Left lung (tissue), 14 donors: ENCODE measurements at places on chromosomes 3 and 15. TPM values are rescaled to one million over a fixed set of nuclear protein-coding genes. Genes with fewer than 3 reads are reported as not detected.

The ZBED2 gene
- total RNA-seq: 11.3 TPM

DNA sequence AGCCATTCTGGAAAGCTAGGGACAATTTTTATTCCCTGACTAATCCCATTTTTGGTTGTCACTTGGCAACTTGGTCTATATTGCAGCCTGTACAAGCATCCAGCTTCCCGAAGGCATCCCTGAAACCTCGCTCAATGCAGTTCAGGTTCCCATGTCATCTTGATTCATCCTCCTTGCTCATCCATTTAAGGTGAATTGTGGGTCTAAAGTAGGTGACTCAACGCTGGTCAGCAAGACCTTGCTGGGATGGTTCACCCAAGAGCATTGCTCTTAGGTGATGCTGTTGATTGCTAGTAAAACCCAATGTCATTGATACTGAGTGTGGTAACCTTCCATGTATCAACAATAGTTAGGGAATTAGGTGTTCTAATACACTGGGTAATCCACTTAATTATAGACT lies 13.1 kb upstream of the RAB8B start:
- DNase-seq: no peak
- H3K4me1 ChIP-seq: no peaks in the 10 kb centered on the region
- no peak overlapping the region for H3K27ac ChIP-seq
- no peaks in the 10 kb centered on the region for H3K27me3 ChIP-seq
- H3K4me3 ChIP-seq: no peak overlapping the region

DNA sequence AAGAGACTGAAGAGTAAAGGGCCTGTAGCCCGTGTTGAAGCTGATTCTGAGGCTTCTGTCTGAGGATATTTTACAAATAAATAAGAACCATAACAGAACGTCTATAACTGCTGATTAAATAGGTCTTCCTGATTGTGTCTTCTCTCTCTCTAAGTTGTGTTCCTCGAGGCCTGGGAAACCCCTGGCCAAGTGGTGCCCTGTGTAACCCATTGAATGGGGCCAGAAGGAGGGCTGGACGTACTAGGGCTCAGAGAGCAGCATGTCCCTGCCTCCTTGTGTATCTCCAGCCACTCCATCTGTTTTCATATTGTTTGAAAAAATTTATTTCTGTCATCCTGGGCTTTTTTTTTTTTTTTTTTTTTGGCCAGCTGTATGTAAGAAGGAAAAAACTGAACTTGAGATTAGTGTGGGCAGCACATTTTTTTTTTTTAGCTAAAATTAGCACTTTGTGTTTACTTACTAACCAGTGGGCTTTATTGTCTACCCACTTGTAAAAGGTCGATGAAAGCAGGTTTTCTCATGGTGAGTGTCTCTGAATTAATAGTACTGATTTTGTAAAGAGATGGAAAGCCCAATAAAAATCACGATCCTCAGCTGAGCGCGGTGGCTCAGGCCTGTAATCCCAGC lies 10.7 kb downstream of the DHX30 start:
- no peaks in the 10 kb centered on the region for H3K27me3 ChIP-seq
- no peak for DNase-seq
- no peak overlapping the region for H3K27ac ChIP-seq
- H3K36me3 ChIP-seq: peaks cover 70% of the 10 kb centered on the region
- no peaks in the 10 kb centered on the region for H3K4me1 ChIP-seq

DNA sequence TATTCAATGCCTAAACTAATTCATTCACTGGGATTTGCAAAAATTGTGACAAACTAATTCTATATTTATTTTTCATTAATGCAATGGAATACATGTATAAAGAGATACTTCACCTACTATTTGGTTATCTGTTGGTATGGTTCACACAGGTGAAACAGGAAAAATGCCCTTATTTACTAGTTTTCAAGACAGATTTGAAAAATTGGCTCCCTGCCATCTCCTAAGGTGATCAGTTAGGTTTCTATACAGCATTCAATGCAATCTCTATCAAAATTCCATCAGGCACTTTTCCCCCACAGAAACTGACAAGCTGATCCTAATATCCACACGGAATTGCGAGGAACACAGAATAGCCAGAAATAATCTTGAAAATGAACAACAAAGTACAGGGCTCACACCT lies 101.1 kb downstream of the DLG1 start:
- no peaks in the 10 kb centered on the region for H3K4me1 ChIP-seq
- no peaks in the 10 kb centered on the region for H3K36me3 ChIP-seq
- H3K27me3 ChIP-seq: no peaks in the 10 kb centered on the region
- no peak for DNase-seq
- no peak overlapping the region for H3K27ac ChIP-seq
- no peak overlapping the region for H3K4me3 ChIP-seq

GRCh38 chr3:17322106-17322793 lies 420.2 kb downstream of the TBC1D5 start:
- DNase-seq: no peak
- no peak overlapping the region for H3K27ac ChIP-seq
- no peaks in the 10 kb centered on the region for H3K27me3 ChIP-seq
- H3K4me1 ChIP-seq: no peaks in the 10 kb centered on the region
- no peak overlapping the region for H3K4me3 ChIP-seq
- H3K36me3 ChIP-seq: no peaks in the 10 kb centered on the region

- H3K36me3 ChIP-seq: no peaks in the 10 kb centered on the region
- DNase-seq: no peak
- H3K27ac ChIP-seq: no peak overlapping the region
- no peaks in the 10 kb centered on the region for H3K4me1 ChIP-seq
Observed at GRCh38 chr15:50854601-50855490, 53.6 kb upstream of the AP4E1 start.

DNA sequence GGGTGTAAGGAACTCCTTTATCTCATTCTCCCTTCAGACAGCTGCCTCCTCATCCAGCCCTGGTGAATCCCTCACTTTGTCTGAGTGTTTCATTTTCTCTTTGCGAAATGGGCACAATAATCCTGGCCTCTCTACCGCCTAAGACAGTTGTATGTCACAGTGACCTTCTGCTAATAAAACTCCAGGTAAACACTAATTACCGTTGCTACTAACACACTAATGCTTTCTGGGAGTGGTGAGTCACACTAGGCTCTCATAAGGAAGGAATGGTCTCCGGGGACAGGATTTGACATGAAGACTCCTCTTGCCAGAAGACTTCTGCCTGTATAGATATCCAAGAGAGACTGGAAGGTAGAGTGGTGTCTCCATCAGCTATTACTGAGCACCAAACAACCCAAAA lies 71.7 kb upstream of the SNRK start:
- no peaks in the 10 kb centered on the region for H3K4me1 ChIP-seq
- no peaks in the 10 kb centered on the region for H3K36me3 ChIP-seq
- H3K27ac ChIP-seq: no peak overlapping the region
- DNase-seq: no peak
- H3K27me3 ChIP-seq: no peaks in the 10 kb centered on the region
- no peak overlapping the region for H3K4me3 ChIP-seq

DNA sequence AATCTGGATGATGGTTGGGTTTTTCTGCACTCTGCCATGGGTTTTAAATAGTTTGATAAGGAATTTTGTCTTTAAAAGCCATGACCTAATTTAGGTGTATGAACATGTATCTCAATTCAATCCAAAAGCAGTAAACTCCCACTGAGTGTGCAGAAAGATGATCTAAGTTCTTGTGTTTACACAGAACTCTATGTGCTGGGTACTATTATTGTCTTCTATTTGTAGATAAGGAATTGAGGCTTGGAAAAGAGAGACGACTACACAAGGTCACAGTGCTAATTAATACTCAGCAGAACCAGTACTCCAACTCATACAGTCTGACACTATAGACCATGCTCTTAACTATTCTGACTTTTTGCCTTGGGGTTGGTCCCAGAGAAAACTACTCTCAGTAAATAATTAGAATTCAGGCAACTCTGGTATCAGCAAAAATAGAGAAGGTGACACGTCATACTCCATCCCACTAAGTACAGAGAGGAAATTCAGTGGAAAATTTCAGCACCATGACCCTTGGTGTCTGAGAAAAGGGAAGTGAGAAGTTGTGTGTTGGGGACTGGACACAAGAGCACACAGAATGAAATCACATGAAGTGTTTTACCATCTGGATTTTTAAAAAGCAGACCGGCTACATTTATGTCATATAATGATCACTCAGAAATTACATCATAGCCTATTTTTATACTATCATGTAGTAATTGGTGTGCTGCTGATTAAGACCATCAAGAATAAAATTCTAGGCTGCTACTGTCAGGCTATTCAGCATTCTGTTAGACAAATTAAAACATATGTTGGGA lies 18.3 kb upstream of the MYH15 start:
- no peaks in the 10 kb centered on the region for H3K36me3 ChIP-seq
- DNase-seq: peak; percentile 25
- no peak overlapping the region for H3K4me3 ChIP-seq
- H3K27me3 ChIP-seq: no peaks in the 10 kb centered on the region
- H3K27ac ChIP-seq: no peak overlapping the region

DNA sequence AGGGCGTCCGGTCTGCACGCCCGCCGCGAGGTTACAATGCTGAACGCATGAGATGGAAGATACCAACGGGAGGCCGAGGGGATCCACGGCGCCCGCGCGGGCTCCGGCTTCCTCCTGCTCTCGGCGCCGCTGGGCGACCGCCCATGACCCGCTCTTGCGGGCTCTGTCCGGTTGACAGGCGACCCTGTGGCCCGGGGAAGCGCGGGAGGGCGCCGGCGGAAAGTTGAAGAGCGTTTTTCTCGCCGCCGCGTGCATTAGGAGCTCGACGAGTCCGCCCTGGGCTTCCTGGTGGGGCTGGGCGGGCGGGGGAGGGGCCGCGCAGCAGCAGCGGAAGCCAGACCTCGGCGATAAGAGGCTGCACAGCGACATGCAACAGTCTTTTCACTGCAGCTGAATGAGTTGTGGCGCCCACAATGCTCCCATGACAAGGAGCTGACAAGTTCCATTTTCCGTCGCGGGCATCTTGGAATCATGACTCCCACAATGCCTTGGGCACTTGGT lies at the start of gene MBNL1:
MBNL1 (plus strand) TSS at position 375 of the 501 bp plus-strand sequence. CDS start 31,265 bp downstream, outside the sequence.
- no peaks in the 10 kb centered on the region for H3K36me3 ChIP-seq
- H3K27me3 ChIP-seq: no peaks in the 10 kb centered on the region
- peak; percentile 84 for DNase-seq
- H3K4me1 ChIP-seq: peaks cover 14% of the 10 kb centered on the region
- peak within 1 kb of the TSS; percentile 99 for H3K27ac ChIP-seq
- peak within 1 kb of the TSS; percentile 68 for H3K4me3 ChIP-seq

GRCh38 chr3:37161351-37161750 lies 13.0 kb downstream of the LRRFIP2 start:
- peaks cover 18% of the 10 kb centered on the region for H3K36me3 ChIP-seq
- H3K4me3 ChIP-seq: no peak overlapping the region
- no peaks in the 10 kb centered on the region for H3K27me3 ChIP-seq
- H3K4me1 ChIP-seq: no peaks in the 10 kb centered on the region
- no peak for DNase-seq
- no peak overlapping the region for H3K27ac ChIP-seq
